Islet precursor cell (in vitro differentiated cells): ENCODE measurements at places on chromosomes 7 and 10.

DNA sequence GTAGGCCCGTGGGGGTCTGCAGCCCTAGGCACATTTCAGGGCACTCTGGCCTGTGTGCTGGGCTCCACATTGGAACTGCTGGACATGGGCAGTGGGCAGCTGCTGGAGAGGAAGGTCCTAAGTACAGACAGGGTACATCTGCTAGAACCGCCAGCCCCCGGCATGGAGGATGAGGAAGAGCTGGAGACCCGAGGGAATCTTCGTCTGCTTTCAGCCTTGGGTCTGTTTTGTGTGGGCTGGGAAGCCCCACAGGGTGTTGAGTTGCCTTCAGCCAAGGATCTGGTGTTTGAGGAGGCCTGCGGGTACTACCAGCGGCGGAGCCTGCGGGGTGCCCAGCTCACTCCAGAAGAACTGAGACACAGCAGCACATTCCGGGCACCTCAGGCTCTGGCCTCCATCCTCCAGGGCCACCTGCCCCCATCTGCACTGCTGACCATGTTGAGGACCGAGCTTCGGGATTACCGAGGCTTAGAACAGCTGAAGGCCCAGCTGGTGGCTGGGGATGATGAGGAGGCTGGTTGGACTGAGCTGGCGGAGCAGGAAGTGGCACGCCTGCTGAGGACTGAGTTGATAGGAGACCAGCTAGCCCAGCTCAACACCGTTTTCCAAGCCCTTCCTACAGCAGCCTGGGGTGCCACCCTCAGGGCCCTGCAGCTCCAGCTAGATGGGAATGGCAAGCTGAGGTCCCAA lies 1.4 kb downstream of the HPS6 start:
- no peak for DNase-seq

DNA sequence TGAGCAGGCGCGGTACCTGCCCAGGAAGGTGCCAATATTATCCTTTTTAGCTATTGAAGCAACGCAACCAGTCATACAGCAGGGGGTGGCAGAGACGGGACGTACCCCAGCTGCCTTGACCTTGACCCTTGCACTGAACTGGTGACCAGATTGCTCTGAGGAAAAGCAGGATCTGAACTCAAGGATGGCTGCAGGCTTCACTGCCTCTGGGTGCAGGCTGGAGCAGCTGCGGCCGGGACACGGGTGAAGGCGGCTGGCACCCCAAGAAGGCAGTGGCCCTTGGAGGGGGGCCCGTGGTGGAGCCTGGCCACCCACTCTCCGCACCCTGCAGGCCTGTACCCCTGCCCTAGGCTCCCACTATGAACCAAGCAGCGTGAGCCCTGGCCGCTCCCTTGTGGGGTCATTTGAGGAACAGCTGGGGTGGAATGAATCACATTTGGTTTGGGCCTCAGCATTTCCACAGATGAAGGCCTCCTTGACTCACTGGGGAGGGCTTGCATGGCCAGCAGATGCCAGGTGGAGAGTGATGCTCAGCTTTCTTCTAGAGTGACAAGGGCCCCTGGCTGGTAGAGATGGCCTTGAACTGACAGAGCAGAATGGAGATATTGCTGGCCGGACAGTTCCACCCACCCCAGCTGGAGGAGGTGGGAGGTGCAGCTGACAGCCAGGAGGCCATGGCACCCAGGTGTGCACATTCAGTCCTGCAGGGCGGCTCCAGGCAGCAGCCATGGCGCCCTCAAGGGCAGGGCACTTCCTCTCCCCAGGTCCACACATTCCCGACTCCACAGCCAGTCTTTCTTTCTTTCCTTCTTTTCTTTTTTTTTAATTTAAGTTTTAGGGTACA lies 218.7 kb downstream of the WDR37 start:
- no peak for DNase-seq

DNA sequence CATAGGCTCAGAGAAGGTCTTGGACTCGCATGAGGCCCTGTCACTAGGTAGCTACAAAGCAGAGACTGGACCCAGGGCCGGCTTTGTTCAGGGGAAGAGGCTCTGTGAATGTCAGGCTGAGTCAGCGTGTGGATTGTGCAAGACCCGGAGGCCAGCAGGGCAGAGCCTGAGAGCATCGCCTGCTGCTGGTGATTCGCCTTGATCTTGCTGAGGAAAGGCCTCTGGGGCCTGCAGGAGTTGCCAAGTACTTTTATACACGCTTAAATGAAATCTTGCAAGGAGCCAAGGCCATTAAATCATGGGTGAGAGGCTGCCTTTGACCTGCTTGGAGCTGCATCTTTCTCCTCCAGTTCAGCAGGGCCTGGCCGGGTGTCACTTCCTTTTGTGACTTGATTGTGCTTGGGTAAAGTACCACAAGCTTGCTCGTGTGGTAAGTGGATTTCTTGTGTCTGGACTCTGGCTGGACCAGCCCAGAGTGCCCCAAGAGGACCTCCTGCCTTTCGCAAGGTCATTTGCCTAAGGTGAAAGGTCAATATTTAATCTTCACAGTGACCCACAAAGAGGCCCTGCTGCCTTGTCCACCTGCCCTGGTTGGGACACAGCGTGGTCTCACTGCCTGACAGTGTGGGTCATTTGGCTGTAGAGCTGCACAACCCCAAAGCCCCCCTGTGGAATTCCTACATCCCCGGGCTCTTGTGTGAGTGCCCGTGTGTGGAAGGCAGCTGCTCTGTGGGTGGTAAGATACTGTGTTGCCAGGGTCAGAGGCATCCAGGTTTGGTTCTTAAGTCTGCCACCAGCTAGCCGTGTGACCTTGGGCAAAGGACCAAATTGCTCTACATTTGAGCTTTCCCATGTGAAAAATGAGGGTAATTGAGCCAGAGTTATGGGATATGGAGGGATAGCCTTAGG lies 38.6 kb upstream of the SH2D4B start:
- peak; percentile 97 for DNase-seq

- DNase-seq = no peak
These were observed 70.8 kb upstream of the ZMIZ1 start for GRCh38 chr10:78997635-78998618.

GRCh38 chr10:48444266-48444665 lies 137.8 kb downstream of the MAPK8 start:
- peak; percentile 56 for DNase-seq

DNA sequence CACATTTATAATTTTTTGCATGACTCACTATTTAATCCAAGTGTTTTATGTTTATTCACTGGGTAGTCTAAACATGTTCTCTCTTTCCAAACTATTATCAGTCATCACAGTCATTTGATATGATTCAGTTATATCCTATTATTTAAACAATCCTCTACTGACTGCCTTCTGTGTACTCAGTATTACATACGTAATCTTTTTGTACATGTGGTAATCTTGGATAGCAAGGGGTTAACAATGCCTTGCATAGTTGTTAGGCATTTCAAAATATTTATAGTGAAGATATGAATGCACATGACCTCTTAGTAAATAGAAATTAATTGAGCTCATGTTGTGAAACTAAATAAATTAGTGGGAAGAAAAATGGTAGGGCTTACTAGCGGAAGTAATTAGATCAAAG lies 379.4 kb upstream of the KIAA1217 start:
- no peak for DNase-seq

- DNase-seq = no peak
These were observed 40.3 kb downstream of the PTPRE start for GRCh38 chr10:127947211-127947610.

DNA sequence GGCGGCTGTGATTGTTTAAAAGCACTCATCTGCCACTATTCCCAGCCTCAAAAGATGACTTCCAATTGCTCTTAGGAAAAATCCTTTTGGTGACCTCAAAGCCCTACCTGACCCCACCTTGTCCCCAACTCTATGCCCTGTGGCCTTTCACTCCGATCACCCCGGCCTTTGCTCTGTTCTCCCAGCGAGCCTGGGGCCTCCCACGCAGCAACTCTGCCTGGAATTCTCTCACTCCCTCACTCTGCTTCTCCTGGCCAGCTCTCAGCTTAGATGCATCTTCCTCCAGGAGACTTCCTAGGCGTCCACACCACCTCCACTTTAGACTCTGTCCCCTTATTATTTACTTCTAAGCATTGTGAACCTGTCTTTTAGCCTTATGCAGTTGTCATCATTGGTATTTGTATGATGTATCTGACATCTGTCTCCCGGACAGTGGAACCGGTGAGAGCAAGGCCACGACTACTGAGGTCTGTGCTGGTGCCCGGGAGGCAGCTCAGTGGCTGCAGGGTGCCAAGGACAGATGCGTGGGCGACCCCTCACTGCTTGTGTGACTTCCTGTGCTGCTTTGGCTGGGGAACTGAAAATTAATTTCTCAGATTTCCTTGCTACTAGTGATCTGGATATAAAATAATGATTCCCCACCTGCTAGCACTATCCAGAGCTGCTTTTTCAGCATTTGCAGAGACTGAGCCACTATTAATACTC lies 63.0 kb downstream of the PIP4K2A start:
- no peak for DNase-seq
